ENCODE measurements at places on chromosomes 1 and 21. TPM values are rescaled to one million over a fixed set of nuclear protein-coding genes. Genes with fewer than 3 reads are reported as not detected.

MYOG gene
- total RNA-seq = 0.25 TPM

PLK3 gene
- total RNA-seq = 16.4 TPM

LCE1D gene
- not detected for total RNA-seq

GRCh38 chr1:227885648-227886502 lies 61.9 kb downstream of the WNT9A start:
- no peak overlapping the region for H3K4me3 ChIP-seq
- peak; percentile 45 for DNase-seq
- peaks cover 17% of the 10 kb centered on the region for H3K4me1 ChIP-seq
- H3K36me3 ChIP-seq = no peaks in the 10 kb centered on the region
- peak overlapping the region; percentile 88 for H3K27ac ChIP-seq

All from testis (tissue), 5 donors.